ENCODE measurements at places on chromosomes 4 and X.

- DNase-seq: no peak
Measured at GRCh38 chr4:81375745-81376144, 96.0 kb downstream of the RASGEF1B start.

DNA sequence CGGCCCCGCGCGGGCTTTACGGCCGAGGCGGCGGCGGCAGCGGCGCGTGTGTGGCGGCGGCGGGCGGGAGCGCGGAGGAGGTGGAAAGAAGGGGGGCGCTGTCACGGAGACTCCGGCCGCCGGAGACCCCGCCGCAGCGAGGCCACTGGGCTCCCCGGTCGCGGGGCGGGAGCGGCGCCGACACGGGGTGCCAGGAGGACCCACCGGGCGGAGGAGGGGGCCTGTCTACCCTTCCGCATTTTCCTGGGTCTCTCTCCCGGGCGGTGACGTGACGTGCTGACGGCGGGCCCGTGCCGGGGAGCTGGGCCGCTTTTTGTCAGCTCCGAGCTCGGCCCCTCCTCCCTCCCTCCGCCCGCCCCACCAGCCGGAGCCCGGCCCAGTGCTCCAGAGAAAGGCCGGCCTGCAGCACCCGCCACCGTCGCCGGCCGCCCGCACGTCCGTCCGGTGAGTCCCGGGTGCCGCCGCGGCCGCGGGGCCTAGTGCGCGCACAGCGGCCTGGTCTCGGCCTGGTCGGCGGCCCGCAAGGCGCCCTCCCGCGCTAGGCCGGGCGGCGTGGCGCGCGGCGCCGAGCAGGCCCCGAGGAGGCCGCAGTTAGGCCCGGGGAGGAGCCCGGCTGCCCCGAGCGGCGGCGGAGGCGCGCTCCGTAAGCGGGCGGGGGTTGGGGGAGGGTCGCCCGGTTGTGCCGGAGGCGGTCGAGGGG is at the start of gene ZFX:
TSS of gene ZFX (plus strand) at position 379 of the 700 bp plus-strand sequence. CDS start 23,014 bp downstream, outside the sequence.
- DNase-seq: no peak

GRCh38 chr4:184817494-184818215 is 8.1 kb downstream of the ACSL1 start:
- no peak for DNase-seq

DNA sequence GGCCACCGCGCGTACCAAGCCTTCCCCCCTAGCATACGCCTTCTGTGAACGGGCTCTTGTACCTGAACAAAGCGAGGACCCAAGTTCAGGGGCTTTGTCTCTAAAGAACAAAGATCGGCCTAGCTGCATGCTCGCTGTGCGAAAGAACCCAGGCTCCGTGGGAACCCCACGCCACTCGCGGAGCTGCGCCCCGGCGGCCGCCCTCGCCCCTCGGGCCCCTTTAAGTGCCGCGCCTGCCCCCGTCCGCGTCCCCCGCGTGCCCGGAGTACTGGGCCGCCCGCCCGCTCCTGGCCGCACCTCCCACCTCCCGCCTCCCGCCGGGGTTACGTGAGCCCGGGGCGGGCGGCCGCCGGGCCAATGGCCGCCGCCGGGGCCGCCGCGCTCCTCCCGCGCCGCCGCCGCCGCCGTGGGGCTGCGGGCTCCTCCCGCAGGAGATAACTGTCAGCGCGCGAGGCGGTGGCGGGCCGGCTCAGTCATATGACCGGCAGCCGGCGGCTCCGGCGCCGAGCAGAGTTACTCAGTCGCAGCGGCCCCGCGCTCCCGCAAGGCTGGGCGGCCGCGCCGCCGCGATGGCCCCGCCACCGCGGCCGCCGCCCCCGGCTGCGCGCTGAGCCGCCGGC is at the start of gene FNIP2:
TSS of gene FNIP2 (plus strand) at position 472 of the 620 bp plus-strand sequence. CDS start 187 bp downstream, outside the sequence.
- DNase-seq: peak; percentile 3

DNA sequence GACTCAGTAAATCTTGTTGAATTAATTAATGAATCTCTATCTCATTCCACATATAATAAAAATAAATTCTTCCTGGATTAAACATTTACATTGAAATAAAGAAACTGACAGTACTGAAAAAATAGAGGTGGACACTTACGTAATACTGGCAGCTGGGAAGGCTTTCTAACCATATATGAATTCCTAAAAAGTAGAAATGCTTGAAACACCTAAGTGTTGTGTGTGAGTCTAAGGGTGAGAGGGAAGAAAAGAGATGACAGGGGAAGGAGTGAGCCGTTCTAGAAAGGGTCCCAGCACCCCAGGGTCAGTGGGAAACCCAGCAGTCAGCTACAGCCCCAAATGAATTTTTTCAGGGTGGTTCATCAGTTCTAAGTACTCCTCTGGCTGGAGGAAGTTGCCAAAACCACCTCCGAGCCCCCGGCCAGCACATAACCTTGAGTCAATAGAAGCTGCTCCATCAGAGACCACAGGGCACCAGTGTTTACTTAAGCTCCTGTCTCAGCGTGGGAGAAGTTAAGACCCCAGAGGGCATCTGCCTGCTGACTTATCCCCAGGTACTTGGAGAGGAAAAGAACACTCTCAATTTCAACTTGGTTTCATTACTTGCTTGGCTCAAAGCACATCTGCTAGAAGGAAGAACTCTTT is 18.3 kb downstream of the GAB3 start:
- DNase-seq: no peak

GRCh38 chr4:17701138-17701839 is 80.1 kb downstream of the FAM184B start:
- no peak for DNase-seq

GRCh38 chr4:172344308-172344938 is 531.2 kb downstream of the GALNTL6 start:
- DNase-seq: no peak

- no peak for DNase-seq
Measured at GRCh38 chr4:189355590-189355989, 585.1 kb upstream of the FRG1 start.

DNA sequence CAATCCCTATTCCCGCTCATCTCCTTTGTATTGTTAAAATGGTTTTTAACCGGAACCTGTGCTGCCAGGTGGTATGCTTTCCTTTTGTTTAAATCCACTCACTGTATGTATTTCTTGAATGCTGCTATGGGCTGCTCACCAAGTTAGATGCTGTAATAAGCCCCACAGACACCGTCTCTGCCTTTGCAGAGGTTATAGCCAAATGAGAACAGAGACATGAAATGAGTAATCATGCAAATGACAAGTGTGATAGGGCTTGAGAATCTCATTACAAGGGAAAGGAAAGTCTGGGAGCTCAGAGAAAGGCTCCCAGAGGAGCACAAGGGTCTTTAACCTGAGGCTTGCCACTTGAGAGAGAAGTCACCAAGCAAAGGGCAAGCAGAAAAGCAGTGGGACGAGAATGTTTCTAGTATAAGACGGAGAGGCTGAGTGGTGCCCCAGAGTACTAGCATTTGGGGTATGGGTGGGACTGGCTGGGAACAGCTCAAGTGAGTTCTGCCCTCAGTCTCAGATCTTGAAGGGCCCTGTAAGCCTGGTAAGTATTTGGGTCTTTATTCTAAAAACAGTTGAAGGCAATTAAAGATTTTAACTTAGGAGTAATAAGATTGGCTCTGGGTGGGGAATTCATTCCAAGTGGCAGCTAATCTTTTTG is 110.8 kb upstream of the H2AZ1 start:
- no peak for DNase-seq

GRCh38 chrX:76279007-76279406 is 106.1 kb downstream of the PBDC1 start:
- DNase-seq: no peak

DNA sequence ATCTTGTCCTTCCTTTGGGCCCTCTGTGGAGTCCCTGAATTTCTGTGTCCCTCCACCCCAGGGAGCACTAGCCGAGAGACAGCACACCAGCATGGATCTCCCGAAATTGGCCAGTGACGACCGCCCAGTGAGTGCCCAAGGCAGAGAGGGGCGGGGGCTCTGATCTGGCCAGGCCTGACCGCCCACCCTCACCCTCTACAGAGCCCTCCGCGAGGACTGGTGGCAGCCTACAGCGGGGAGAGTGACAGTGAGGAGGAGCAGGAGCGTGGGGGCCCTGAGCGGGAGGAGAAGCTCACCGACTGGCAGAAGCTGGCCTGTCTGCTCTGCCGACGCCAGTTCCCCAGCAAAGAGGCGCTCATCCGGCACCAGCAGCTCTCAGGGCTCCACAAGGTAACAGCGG is 8.4 kb upstream of the UBA1 start:
- no peak for DNase-seq

DNA sequence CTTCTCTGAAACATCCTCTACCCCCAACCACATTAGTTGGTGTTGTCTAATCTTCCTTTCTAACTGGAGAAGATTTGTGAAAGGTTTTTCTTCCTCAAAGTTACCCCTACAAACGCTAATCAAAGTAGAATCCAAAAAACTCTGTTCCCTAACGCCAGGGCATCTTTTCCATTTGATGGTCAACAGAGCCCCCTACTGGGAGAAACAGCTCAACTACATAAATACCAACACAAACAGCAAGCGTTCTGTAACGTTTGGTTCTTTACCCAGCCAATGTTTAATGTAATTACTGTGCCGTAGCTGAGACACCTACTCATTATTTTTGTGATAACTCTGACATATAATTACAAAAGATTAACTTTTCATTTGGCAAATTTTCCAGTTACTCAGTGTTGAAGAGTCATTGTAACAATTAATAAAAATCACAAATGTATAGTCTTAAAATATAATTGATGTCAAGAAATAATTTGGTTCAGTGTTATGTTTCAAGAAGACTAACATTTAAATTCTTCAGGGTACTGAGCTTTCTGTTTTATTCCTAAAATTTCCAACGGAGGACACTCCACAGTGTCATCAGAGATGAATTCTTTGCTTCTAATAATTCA is 94.9 kb upstream of the TBC1D9 start:
- no peak for DNase-seq

DNA sequence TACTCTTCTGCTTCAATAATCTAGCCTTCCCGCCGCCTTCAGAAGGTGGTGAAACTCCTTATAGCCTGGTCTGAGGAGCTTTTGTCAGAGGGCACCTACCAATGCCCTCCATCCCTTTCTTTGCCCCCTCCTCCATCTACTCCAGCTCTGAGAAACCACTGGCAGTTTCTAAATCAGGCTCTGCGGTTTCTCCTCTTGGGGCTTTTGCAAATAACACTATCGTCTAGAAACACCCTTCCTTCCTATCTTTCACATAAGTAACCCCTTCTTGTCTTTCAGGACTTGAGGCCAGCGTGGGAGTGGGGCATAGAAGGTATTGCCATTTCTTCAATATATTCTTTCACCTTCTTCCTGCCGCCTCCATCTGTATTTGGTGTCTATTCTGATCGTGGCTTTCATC is 1.2 kb upstream of the EFHC2 start:
- DNase-seq: no peak

DNA sequence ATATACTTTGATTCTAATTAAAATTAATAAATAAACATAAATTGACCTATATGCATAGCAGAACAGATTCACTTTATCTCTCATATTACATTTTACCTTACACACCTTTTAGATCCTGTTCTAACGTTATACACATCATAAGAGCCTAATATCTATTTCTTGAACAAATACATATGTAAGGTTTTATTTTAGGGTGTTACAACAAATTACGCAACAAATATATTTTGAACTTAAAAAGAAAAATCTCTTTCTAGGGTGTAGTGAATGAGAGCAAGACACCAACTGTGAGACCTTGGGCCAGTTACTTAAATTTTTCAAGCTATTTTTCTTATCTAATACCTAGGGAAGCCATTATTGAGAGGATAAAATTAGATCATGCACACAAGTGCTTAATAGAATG is 191.2 kb downstream of the CFAP299 start:
- DNase-seq: no peak

GRCh38 chr4:184953971-184954370 is 64.3 kb upstream of the HELT start:
- DNase-seq: no peak

DNA sequence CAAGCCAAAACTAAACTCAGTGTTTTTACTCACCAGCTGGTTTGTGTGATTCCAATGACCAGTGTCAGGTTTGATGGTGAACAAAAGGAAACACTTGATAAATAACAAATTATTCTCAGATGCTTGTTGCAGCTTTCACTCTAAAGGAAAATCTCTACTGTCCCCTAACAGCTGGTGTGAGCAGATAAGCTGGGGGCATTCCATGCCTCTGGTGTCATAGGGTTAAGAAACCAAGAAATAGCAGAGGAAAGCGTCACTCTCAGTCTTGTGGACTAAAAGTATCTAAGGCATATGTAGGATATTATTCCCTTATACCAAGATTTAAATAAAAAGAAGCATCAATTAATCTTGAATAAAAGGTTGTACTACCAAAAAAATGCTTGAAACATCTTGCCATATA is 24.3 kb downstream of the TRPC5 start:
- DNase-seq: no peak

DNA sequence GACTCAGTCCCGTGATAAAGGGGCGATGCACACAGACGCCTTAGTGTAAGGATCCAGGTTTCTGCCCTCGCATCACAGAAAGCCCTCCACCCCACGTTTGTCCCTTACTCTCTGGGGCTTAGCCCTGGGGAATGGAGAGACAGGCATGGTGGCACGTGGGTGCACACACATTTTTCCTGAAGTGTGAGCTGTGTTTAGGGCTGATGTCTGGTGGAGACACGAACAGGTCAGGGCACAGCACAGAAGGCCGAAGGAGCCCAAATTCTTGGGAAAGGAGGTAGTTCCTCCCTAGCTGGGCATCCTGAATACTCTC is 84.3 kb upstream of the DHRSX start:
- DNase-seq: no peak

GRCh38 chrX:140949233-140949632 is 53.2 kb upstream of the SPANXB1 start:
- DNase-seq: no peak

DNA sequence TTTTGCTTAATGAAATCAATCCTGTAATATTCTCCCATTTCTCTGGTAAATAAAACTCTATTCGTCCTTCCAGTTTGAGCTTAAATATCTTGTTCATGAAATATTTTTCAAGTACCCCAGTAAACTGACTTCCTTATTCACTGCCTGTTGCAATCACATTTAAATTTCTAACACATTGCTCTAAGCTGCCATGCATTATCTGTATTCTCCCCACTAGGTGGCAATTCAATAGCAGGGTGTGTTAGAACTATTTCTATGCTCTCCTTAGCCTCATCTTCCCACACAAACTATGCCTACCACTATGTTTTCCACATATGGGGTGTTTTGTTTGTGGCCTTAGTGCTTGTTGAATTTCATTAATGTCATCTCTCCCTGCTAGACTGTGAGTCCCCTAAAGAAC is 377.1 kb upstream of the HS3ST1 start:
- no peak for DNase-seq

- no peak for DNase-seq
Measured at GRCh38 chr4:142866685-142867084, 20.6 kb upstream of the INPP4B start.

All from SHP77 treated with DMSO at 0.1 percent for 48 hours (cell line).